Adrenal gland (tissue), 19 donors: ENCODE measurements at places on chromosomes 11 and 22. TPM values are rescaled to one million over a fixed set of nuclear protein-coding genes. Genes with fewer than 3 reads are reported as not detected.

GRCh38 chr11:27464289-27464696, 8.3 kb downstream of the LGR4 start:
- DNase-seq: no peak

- no peak for DNase-seq
These were observed 64.3 kb upstream of the ZC3H12C start for GRCh38 chr11:110028921-110029320.

DNA sequence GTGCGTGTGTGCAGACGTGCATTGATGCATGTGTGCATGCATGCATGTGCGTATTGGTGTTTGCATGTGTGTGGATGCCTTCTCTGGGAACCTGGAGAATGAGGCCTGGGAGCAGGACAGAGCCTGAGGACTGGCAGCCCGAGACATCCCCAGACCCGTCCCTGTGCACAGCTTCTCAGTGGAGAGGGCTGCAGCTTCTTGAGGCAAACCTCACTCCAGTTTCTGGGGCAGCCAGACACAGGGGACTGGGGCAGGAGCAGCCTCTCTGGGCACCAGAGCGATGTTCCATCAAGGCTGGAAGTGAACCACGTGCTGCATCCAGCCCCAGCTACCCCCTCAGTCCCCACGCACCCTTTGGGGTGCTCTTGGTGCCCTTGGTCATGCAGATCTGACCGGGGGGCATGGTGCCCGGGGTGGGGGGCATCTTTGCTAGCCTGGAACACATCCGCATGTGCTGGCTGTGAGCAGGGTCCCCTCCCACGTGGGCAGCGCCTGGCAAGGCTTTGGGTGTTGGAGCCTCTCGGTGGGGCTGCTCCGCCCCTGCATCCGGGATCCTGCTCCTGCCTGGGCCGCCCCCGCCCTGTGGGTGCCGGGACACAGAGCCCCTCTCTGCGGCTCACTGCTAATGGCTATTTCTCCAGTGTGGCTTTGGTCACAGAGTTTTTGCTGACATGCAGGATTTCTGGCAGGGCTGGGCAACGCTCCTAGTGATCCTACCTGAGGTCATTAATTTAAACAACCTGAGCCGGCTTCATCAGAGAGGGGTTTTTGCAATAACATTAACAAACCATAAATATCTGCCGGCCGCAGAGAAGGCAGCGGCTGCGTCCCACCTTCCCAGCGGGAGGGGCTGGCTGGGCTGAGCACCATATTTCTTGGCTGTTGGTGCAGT, 434.7 kb downstream of the TBC1D22A start:
- DNase-seq: no peak

GRCh38 chr11:77167791-77168190, 39.7 kb downstream of the MYO7A start:
- no peak for DNase-seq

DNA sequence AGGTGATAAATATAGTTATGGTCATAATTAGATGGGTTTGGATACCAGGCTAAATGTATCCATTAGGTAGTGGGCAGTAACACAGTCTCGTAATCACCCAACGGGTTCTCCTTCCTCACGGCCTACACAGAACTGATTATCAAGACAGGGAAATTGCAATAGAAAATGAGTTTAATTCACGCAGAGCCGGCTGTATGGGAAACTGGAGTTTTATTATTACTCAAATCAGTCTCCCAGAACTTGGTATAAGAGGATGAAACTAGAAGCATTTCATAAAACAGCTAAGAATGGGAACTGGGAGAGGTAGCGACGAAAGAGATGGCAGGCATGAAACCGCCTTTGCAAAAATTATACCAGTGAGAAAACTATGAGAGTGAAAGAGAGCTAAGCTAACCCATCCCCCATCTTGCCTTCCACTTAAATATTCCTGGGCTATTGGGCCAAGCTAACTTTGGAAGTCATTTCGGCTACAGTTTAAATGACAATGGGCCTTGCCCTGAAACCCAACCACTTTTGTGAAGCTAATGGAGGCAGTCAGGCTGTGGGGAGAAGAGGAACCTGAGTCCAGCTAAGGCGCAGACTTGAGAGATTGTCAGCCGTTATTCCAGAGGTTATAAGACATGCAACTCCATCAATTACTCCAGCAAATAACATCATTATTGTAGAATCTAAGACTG, 29.6 kb downstream of the CTSC start:
- DNase-seq: no peak

DNA sequence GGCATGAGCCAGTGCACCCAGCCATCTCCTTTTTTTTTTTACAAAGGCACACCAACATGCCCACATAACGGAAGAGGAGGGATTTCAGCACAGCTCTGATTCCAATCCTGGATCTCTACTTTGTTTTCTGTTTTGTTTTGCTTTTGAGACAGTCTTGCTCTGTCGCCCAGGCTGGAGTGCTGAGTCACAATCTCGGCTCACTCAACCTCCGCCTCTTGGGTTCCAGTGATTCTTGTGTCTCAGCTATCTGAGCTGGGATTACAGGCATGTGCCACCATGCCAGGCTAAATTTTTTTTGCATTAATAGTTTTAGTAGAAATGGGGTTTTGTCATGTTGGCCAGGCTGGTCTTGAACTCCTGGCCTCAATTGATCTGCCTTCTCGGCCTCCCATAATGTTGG, 28.1 kb downstream of the VSTM5 start:
- no peak for DNase-seq

DNA sequence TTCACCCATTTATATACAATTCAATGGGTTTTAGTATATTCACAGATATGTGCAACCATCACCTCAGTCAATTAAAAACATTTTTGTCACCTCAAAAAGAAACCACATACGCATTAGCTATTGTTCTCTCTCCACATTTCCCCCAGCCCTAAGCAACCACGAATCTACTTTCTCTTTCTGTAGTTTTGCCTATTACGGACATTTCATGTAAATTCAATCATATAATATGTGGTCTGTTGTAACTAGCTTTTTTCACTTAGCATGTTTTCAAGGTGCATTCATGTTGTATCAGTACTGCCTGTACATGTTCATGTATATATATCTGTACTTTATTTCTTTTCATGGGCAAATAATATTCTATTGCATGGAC, 104.7 kb upstream of the RRM1 start:
- no peak for DNase-seq

DNA sequence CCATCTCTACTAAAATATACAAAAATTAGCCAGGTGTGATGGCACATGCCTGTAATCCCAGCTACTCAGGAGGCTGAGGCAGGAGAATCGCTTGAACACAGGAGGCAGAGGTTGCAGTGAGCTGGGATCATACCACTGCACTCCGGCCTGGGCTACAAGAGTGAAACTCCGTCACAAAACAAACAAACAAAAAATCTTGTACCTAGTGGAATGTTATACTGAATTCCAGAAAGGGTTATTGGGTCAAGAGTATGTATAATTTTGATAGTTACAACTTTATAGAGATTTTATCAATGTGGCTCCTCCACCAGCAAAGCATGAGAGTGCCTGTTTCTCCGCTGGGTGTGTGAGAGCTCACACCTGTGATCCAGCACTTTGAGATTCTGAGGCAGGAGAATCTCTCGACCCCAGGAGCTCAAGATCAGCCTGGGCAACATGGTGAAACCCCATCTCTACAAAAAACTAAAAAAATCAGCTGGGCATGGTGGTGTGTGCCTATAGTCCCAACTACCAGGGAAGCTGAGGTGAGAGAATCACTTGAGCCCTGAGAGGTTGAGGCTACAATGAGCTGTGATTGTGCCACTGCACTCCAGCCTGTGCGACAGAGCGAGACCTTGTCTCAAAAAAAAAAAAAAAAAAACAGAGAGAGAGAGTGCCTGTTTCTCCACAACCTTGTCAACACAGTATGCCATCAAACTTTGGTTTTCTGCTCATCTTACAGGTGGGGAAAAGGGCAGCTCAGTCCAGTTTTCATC, 12.7 kb upstream of the FOLR1 start:
- DNase-seq: no peak

- no peak for DNase-seq
These were observed 28.6 kb upstream of the APOL5 start for GRCh38 chr22:35688913-35689675.

- no peak for DNase-seq
These were observed 330.6 kb upstream of the ZC3H12C start for GRCh38 chr11:109762546-109762945.

- peak; percentile 38 for DNase-seq
These were observed 20.4 kb downstream of the C22orf23 start for GRCh38 chr22:37932821-37933578.

GRCh38 chr11:75635066-75635862, 33.6 kb downstream of the MAP6 start:
- DNase-seq: no peak

GRCh38 chr11:7591987-7592386, 78.2 kb downstream of the PPFIBP2 start:
- no peak for DNase-seq

- no peak for DNase-seq
These were observed 63.1 kb downstream of the LHFPL7 start for GRCh38 chr22:24883432-24883831.

DNA sequence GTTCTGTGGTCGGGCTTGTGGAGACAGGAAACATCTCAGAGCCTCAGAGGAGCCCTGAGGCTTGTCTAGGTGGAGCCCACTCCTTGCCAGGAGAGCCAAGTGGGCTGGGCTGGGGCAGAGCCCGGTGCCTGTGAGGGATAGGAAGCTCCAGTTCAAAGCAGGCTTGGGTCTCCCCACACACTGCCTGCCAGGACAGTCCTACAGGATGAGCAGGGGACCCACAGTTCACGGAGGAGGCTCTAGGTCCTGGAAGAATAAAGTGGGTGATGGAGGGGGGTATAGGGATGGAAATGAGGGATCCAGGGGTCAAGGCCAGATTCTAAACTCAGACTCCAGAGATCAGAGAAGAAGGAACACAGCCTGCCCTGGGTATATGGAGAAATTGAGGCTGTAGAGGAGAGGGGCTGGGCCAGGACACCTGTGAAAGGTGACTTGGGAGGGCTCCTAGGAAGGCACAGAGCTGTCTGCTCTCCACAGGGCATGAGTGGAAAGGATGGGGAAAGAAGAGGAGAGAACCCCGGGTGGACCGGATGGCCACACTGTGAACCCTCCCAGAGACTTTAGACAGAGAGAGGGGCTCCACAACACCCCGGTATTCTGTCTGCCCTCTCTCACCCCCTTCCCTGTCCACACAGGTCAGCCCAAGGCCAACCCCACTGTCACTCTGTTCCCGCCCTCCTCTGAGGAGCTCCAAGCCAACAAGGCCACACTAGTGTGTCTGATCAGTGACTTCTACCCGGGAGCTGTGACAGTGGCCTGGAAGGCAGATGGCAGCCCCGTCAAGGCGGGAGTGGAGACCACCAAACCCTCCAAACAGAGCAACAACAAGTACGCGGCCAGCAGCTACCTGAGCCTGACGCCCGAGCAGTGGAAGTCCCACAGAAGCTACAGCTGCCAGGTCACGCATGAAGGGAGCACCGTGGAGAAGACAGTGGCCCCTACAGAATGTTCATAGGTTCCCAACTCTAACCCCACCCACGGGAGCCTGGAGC, 7.4 kb downstream of the IGLL5 start:
- no peak for DNase-seq

DNA sequence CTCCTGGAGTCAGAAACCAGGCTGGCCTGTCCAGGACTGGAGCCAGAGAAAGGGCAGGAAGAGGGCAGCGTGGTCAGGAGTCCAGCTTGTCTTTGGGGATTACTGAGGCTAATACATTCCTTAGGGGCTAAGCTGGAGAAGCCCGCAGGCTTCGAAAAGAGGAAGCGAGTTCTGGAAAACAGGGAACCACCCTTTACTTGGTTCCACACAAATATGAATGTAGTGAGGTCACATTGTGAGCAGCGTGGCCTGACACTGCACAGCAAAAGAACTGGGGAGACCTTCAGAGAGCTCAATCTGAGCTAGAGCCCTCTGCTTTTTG, 132.3 kb downstream of the CEP164 start:
- DNase-seq: no peak

DNA sequence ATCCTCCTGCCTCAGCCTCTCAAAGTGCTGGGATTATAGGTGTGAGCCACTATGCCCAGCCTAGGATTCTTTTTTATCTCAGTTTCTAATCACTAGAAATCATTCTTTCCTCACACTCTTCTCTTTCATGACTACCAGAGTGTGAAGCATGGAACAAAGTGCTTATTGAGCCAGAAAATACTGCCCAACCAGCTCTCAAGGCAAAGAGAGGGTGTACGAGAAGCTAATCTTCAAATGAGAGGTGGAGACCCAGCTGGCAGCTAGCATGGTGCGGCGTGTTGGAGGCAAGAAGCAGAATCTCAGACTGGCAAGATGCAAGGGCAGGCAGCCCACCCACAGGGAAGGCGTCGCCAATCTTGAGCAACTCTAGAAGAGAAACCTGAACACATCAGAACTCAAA, 41.1 kb upstream of the ME3 start:
- DNase-seq: no peak

GRCh38 chr22:38503021-38503420, 3.1 kb downstream of the DDX17 start:
- no peak for DNase-seq

DNA sequence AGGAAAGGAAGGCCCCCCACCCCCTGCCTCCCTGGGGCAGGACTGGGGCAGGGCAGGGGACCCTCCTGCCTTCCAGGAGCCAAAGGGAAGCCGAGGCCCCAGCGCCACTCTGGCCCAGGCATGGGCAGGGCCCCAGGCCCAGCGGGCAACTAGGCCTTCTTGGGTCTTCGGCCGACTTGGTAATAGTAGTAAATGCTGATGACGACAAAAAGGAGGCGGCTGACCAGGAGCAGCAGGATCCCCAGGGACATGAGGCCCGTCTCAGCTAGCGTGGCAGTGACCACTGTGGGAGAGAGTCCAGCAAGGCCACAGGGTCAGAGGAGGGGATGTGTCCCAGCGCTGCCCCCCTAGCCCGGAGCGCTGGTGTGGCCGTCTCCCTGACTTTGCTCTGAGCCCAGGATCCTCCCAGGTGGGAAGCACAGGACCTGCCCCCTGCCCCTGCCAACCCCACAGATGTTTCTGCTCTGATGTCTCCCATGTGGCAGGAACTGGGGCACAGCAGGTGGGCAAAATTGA, 15.9 kb downstream of the TP53I11 start:
- no peak for DNase-seq

DNA sequence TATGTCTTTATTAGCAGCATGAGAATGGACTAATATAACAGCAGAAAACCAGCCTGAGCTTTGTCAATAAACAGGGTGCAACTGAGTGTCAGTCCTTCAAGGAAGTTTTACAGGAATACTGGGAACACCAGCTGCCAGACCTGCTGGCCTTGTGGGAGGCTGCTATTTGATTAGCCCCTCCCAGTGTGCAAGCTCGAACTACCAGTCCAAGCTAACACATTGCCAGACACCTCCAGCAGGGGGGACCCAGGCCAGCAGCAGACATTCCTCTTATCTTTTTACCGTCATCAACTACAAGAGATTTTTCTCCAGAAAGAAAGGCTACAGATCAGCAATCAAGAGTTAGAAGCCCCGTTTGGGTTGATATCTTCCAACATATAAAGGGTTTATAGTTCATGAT, 942.8 kb upstream of the TENM4 start:
- no peak for DNase-seq

GRCh38 chr22:39522567-39523300, 2.4 kb downstream of the ATF4 start:
- DNase-seq: peak; percentile 66

The PPP2R5B gene
- 21.9 TPM for total RNA-seq

The SLC5A1 gene
- not detected for total RNA-seq

The DLG2 gene
- total RNA-seq: 39.5 TPM

The TRPM5 gene
- total RNA-seq: 0.97 TPM

The MYRF gene
- 2.6 TPM for total RNA-seq

The OR52E8 gene
- total RNA-seq: not detected

The CD3D gene
- 2.2 TPM for total RNA-seq

The RIMBP3B gene
- 0.06 TPM for total RNA-seq

The MS4A6E gene
- not detected for total RNA-seq

The APOBEC3G gene
- total RNA-seq: 14.0 TPM

The RAB38 gene
- total RNA-seq: 27.9 TPM

The SAC3D1 gene
- 18.6 TPM for total RNA-seq

The KRTAP5-8 gene
- not detected for total RNA-seq

The KCNK4 gene
- not detected for total RNA-seq
